A549 (cell line): ENCODE measurements at places on chromosomes 16 and 17.

GRCh38 chr16:52422307-52422706 is 124.6 kb downstream of the TOX3 start:
- DNase-seq, result no peak

DNA sequence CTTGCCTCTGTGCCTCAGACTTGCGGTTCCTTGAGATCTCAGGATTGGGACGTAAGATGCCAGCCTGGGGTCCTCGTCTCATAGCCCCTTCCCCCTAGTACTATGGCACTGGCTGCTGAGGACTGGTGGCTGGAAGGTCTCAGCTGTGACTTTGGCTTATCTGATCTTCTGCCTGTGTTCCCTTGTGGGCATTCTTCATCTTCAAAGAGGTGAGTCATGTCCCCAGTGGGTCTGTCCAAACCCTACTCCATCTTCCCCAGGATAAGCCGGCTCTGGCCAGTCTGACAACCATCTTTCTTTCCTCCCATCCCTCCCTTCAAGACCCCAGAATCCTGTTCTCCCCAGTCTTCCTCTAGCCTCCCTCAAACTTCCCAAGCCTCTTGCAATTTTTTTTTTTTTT is 3.6 kb downstream of the CD19 start:
- DNase-seq, result no peak

DNA sequence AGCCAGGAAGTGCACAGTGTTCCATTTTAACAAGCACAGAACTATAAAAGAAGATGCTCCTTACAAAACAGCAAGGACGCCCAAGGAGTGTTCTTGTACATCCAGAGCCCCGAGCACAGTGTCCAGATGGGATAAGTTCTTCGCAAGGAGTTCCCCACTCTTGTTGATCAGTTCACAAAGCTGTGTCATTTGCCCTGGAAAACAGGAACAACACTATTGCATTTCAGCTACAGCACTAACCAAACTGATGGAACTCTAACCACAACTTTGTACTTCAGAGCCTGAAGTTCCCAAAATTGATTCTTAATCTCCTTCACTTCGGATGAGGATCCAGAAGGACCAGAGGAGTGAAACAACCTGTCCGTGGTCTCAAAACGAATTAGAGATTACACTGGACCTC is 5.1 kb downstream of the COPS3 start:
- DNase-seq, result no peak

- no peak for DNase-seq
Observed at GRCh38 chr16:53518550-53519416, 15.8 kb upstream of the AKTIP start.

DNA sequence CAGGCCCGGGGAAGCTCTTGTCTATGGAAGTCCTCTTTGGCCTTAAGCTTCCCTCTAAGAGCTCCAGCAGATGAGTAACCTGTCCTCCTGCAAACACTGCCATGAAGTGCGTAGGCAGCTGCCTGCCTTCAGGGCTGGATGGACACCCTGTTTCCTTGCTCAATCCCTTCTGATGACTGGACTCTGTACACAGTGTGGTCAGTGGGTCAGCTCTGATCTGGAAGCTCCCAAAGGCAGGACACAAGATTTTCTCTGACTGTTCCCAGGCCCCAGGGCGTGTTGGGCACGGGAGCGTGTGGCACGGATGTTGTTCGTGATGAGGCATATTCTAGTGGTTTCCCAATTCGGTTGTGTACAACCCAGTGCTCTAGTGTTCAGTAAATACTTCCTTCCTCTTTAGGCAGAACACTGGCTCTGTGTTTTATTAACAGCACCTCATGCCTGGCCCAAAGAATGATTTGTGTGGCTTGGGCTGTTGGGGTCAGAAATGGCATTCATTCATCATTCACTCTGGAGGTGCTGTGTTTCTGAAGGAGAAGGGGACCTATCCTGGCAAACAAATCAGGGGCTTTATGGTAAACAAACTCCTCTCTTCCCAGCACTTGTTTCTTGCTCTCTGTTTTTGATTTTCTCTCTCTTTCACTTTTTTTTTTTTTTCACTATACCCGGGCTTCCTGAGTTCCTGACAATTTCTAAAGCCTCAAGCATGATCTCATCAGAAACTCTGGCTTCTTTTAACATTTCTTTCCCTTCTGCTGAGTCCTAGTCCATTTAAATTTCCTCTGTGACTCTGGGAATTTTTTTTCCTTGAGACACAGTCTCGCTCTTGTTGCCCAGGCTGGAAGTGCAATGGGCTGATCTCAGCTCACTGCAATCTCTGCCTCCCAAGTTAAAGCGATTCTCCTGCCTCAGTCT is 12.0 kb upstream of the RNF157 start:
- DNase-seq, result no peak

GRCh38 chr16:83402967-83403366 is 404.8 kb upstream of the HSBP1 start:
- no peak for DNase-seq

DNA sequence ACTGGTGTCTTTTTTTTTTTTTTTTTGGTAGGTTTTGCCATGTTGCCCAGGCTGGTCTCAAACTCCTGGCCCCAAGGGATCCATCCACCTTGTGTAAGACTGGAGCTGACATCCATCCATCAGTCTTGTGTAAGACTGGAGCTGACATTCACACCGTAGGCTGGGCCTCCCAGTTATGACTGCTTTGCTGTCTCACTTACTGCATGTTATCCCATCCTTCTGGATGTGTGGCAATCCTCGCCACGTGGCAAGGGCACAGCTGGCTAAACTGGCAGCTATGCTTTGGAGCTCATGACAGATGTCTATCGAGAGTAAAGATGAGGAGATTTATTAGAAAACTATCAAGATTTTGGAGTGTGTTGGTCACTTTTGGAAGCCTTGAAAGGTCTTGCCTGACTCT is 115.1 kb downstream of the ABCA8 start:
- no peak for DNase-seq

DNA sequence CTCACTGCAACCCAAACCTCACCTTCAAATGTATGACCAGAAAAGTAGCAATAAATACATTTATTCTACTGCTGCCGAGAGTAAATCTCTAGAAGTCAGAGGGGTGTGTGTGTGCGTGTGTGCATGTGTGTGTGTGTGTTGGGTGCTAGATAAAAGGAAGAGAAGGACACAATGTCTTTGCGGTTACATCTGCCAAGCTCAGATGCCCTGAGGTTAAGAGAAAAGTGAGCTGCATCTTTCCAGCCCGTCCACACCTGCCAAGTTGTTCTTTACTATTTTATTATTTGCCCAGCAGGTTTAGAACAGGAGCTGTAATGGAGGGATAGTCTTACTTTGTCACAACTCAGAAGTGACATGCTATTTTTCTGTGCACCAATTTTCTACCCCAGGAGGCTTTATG is 54.5 kb upstream of the ANKFN1 start:
- no peak for DNase-seq

DNA sequence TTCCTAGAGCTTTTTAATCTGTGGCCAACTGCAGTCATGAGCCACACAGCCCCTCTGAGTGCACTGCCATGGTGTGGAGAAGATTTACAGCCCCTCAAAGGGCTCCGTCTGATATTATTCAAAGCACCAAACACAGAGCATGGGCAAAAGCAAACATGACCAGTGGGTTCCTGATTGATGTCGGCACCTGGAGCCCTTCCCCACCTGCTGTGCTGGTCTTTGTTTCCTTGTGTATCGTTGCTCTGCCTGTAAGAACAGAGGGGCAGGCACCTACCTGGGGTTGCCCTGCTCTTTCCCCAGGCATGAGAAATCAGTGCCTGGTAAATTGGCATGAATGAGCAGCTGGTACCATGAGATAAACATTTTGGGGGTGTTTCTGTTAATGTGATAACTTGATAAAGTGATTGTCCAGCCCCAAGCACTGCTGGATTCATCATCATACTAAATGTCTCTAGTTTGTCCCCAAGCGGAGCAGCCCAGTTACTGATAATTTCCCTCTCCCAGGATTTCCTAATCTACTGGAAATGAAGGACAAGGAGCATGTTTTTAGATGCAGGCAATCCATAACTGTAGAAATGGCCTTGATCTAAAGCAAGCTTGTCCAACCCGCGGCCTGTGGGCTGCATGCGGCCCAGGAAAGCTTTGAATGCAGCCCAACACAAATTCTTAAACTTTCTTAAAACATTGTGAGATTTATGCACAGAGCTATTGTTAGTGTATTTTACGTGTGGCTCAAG is 5.0 kb upstream of the SPIRE2 start:
- no peak for DNase-seq

DNA sequence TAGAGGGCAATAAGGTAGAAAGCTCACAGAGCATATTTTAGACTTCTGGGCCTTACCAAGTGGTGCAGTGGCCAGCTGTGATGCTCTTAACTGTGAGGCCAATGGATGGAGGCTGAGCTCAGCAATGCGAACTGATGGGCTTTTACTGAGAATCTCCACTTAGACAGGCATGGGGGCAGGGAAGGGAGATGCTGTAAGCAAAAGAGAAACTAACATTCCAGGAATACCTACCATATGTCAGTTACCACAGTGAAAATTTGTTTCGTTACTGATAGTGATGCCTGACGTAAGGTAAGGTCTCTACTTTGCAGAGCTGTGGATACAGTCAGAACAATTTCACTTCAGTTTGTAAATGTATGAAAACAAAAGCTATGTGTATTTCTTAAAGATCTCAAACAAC is 250.6 kb upstream of the ZFHX3 start:
- no peak for DNase-seq
